ENCODE measurements at places on chromosomes 5 and 9. TPM values are rescaled to one million over a fixed set of nuclear protein-coding genes. Genes with fewer than 3 reads are reported as not detected.

Gene AQP3
- total RNA-seq: 16.3 TPM

- peak; percentile 45 for DNase-seq
Observed at GRCh38 chr5:5327126-5327525, 95.4 kb upstream of the ICE1 start.

Gene SLC25A2
- total RNA-seq: not detected

Gene DCP2
- 18.1 TPM for total RNA-seq

Gene LHX2
- not detected for total RNA-seq

GRCh38 chr5:78509145-78509865 lies 139.3 kb downstream of the LHFPL2 start:
- no peak for DNase-seq

DNA sequence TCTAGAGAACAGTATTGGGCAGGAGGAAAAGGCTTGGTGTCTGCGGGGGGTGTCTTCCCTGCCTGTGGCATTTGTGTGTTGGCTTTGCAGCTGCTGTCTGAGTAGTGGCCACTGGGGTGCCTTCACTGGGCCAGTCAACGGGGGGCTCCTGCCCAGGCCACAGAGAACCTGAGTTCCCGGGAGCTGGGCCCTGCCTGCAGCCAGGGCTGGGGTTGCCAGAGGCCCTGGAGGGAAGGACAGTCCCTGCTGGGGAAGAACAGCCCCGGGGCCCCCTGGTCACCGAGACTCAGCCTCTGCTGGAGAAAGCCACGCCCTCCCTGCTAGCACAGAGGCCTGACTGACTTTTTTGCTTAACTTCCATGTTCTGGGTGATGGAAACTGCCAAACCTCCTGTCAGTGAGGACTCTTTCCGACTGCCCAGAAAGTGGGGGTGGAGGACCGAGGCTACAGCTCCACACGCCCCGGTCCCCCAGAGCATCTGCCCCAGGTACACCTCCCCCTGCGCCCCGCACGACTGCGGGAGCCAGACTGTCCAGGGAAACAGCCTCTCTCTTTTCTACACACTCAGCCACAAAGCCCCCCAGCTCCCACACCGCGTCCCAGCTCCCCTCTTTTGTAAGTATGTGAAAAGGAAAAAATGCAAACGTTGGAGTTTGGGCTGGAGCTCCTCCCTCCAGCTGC lies 133.4 kb downstream of the DAB2IP start:
- DNase-seq: peak; percentile 64

DNA sequence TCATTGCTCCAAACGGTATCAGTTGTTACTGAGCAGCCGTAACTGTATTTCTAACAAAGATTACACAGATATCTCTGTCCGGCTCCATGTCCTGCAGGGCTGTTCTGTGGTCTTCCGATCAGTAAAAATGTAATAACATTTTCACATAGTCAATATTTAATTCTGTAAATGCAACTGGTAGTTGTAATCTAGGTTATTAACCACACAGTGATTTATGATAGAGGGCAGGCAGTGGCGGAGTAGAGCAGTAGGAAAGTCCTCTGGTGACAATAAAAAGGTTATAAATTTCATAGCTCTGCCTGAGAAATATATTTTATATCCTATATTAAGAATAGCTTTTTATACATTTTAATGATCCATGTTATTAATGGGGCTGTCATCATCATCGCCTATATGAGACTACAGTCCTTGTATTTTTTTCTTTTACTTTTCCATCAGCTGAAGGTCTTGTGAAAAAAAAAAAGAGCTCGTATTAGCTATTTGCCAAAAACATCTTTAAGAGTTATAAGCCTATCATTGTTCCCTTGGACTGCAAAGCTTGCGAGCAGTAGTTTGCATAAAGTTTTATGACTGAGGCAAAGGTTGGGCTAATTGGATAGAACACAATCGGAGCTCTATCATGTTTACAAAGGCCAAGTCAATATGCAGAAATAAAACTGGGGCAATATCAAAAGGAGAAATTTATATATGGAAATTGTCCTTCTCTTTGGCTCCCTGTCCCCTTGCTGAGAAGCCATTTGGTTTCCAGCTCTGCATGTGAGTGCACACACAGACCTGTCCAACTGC lies 648.0 kb downstream of the IRX1 start:
- no peak for DNase-seq

Gene PCDHGA12
- total RNA-seq: 6.5 TPM

- no peak for DNase-seq
Observed at GRCh38 chr9:129886226-129887174, 51.2 kb downstream of the USP20 start.

DNA sequence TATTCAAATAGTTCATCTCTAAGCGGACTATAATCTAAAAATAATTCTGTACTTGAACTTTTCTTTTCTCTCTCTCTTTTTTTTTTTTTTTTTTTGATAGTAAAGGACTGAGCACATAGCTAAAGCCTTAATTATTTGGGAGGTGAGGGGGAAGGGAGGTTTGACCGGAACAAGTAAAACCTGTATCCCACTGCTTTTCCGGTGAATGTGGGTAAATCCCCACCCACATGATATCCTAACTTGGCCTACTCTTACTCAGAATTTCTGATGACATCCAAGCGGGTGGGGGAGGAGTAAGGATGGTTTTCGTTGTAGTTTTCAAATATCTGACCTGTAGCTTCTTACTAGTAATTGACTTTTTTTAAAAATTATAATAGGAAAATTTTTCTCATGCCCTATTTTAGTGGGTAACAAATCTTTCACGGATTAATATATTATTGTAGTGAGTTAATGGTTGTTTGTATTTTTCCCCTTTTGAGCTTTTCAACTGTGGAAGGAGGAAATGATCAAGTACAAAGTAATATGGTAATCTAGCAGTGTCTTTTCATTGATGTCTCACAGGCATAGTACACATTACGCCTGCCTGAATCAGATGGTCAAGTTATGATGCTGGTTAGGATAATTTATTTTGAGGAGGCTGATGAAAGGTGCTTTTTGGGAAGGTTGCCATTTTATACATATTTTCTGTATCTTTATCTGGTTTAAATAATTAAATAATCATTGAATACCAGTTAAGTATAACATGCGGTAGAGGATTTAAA lies 2.2 kb upstream of the ELL2 start:
- DNase-seq: no peak

DNA sequence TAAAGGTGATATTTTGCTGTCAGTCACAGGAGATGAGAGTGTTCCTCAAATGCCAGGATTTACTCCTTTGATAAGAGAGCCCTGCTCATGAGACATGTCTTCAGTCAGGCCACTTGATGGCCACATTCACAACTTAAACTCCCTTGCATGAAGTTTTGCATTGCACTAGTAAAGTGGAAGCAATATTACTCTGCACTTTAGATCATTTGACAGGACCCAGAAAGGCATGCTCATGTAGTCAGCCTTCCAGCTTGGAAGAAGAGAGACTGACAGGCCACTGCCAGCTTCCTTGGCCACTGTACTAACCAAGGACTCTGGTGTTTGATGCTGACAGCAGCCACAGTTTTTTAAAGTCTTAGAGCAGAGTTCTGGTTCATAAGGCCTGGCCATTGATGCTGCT lies 42.6 kb downstream of the NPR3 start:
- peak; percentile 50 for DNase-seq

Gene PNPLA7
- total RNA-seq: 9.8 TPM

DNA sequence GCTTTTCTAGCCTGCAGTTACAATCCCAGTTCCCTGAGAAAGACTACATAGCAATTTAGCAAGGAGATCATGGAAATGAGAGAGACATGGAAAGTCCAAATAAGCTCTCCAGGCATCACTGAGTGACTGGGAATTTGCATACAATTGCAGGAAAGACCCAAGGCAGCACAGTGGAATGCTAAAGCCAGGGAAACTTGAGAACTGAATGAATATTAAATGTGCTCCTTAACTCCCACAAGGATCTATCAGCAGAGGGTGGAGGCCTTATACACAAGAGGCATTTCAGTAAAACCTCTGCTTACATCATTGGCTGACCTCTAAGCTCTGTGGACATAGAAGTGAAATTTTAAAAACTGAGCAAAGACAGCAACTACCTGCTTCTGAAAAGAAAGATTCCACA lies 355.6 kb upstream of the DAB2 start:
- DNase-seq: no peak

Gene TBC1D2
- 2.3 TPM for total RNA-seq

GRCh38 chr5:16673241-16674201 lies 56.7 kb upstream of the RETREG1 start:
- DNase-seq: no peak

GRCh38 chr9:90449213-90449925 lies 193.3 kb downstream of the DIRAS2 start:
- no peak for DNase-seq

DNA sequence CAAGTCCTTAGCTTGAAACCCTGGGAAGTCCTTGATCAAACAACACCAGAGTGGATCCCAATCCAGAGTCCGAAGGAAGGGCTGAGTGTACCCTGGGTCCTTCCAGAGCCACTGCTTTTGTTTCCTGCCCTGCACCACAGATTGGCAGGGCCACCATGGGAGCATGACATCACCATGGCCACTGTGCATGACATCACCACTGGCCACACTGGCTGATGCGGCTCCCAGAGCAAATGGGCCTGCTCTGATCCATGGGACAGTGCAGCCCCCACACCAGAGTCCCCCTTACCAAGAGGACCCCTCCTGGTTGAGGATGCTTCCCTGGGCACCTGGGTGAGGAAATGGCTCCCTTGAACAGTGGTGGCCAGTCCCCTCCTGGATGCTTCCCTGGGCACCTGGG lies 9.9 kb downstream of the SLC6A3 start:
- DNase-seq: no peak

Gene PDGFRB
- total RNA-seq: 57.2 TPM

Gene CYLC2
- total RNA-seq: not detected

DNA sequence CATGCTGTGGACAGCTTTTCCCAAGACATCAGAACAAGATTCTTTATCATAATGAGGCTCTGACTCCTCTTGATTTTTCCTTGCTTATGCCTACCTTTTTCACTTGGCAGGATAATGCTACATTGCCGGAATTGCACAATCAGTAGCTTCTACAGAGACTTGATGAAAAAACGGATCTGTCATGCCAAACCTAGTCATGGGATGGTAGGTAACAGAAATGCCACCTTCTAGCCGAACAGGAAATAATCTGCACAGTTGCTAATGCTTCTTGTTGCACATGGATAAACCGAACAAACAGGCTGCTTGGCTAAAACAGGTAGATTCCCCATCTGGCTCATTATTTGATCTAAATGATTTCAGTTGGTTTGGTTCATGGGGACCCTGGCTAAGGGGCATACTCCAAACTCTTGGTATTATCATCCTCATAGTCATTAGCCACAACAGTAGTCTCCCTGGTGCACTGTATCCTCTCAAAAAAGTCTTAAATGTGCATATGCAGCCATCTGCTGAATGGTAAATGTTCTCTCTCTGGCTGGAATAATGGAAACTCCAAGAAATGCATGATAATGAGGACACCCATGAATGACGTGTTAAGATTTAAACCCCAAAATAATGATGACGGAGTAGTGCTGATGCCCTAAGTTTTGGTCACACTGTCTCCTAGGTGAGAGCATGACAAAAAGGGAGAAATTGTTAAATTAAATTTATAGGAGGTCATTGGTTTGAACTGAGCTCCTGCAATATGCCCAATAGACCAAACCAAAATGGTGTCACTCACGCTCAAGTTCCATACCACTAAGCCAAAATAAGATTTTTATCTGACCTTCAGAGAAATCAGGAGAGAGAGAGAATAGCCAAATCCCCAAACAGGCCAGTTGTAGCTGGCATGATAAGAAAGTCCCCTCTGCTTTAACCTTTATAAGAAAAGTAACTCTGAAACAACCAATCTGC lies 47.0 kb downstream of the RAPGEF1 start:
- no peak for DNase-seq

Gene ADRA1B
- total RNA-seq: 2.7 TPM

DNA sequence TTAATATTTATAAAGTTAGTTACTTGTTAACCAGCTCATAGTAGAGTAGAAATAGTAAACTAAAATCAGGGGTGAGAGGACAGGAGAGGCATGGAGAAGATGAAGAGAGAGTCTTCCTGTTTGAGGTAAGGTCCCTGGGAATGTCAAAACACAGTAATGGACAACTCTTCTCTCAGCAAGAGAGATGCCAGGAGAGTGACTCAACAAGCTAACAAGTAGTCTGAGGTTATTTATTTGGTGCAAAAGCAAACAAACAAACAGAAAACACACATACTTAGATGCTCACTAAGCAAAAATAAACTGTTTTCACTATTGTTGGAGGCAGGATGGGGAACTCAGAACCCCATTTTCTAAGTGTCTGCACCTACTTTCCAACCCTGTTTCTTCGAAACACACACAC lies 333.2 kb upstream of the RFX3 start:
- DNase-seq: no peak

DNA sequence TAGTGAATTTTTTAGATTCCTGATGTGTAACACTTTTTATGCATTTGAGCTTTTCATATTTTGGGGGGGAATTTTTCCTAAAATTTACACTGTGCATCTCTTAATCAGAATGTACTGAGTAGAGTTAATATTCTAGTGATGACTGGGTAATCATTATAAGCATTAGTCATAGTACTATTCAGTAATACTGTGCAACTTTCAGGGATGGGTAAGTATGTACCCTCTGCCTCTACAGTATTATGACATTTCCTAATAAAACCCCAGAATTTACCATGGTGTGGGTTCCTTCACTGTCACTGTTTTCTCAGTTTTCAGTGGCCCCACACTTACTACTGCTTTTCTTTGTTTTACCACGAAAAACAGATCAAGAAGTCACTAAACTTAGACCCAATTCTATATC lies 2.8 kb upstream of the CMYA5 start:
- DNase-seq: no peak

DNA sequence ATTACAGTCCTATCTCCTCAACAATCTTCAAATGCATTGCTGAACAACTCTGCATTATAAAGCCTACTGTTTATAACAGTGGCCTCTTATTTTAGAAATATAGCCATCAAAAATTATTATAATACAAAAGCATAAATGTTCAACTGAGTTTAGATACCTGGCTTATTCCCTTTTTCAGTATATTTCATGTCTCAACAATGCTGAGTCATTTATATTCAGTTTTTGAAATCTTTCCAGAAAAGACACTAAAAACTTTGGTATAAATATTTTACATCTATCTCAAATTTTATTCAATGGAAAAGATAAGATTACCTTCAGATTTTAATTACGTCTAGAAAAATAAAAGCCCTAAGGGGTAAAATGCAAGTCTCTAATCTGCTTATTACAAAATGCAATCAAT lies 37.9 kb downstream of the LURAP1L start:
- no peak for DNase-seq

- no peak for DNase-seq
Observed at GRCh38 chr5:54173251-54173650, 137.1 kb downstream of the ARL15 start.

Gene LMX1B
- total RNA-seq: 1.2 TPM

GRCh38 chr5:168093200-168093910 lies 198.1 kb upstream of the WWC1 start:
- DNase-seq: no peak

GRCh38 chr5:66960369-66961137 lies 236.0 kb downstream of the CD180 start:
- no peak for DNase-seq

All from Right ventricle myocardium inferior (tissue), 1 donor.